Left lung (tissue), 14 donors: ENCODE measurements at places on chromosomes 7 and 10. TPM values are rescaled to one million over a fixed set of nuclear protein-coding genes. Genes with fewer than 3 reads are reported as not detected.

Gene UCN3
- total RNA-seq, result 0.35 TPM

Gene CRYGN
- not detected for total RNA-seq

Gene MYH16
- not detected for total RNA-seq

Gene ASB10
- total RNA-seq, result not detected

Gene CCDC201
- total RNA-seq, result not detected

DNA sequence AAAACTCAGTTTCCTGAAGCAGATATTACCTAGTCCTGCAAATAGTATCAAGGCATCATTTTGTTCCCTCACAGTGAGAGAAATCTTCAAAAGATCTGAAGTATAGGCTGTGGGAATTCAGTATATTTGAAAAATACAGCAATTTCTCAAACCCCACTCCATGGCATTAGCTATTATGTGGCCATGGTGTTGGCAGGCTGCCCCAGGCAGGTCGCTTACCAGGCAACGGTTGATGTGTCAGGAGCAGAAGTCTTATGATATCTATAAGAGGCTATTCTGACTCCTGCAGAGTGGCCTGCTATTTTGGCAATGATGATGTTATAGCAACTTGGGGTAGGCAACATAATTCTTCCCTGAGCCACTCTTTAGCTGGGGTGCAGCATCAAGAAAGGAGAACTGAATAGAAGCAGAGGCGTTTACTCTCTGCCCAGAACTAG lies 187.9 kb downstream of the PLXDC2 start:
- H3K27me3 ChIP-seq, result no peaks in the 10 kb centered on the region
- H3K4me1 ChIP-seq, result peaks cover 12% of the 10 kb centered on the region
- peak overlapping the region; percentile 96 for H3K27ac ChIP-seq
- H3K4me3 ChIP-seq, result no peak overlapping the region
- no peak for DNase-seq

DNA sequence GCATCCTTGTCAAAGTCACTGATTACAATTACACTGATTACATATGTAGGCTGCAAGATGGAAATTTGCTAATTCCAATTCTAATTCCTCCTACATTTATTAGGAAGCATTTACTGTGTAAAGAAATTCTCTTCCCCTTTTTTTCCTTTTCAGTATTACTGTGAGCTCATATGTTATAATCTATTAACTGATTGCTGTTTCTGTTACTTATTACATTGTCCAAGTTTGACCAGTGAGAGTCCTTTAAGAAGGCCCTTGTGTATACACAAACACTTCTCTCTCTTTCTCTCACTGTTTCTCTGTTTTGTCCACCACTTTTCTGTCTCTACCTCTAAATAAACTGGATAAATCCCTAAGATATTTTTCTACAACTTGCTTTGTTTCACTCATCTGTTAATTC lies 31.5 kb downstream of the PHF14 start:
- no peak overlapping the region for H3K27ac ChIP-seq
- no peak for DNase-seq
- no peaks in the 10 kb centered on the region for H3K27me3 ChIP-seq
- no peaks in the 10 kb centered on the region for H3K4me1 ChIP-seq

DNA sequence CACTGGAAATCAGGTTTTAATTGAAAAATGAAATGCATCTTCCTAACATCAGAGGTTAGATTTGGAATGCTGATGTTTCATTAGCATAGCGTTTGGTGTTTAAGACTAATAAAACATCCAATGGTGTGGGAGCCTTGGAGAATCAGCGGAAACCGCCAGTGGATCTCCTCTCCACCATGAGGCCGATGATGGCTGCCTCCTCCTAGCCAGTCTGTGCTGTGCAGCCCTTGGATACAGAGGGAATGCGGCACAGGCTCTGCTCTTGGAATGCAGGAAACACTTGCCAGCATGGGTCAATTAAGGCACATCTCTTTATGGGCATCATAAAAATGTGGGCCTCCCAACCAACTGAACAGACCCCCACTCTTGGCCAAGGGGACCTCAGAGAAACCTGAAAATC lies 259.9 kb downstream of the GLRX3 start:
- H3K4me1 ChIP-seq, result no peaks in the 10 kb centered on the region
- H3K27ac ChIP-seq, result no peak overlapping the region
- no peak overlapping the region for H3K4me3 ChIP-seq
- H3K27me3 ChIP-seq, result no peaks in the 10 kb centered on the region

- no peaks in the 10 kb centered on the region for H3K27me3 ChIP-seq
- no peak overlapping the region for H3K27ac ChIP-seq
- no peak overlapping the region for H3K4me3 ChIP-seq
- no peaks in the 10 kb centered on the region for H3K36me3 ChIP-seq
- peaks cover 35% of the 10 kb centered on the region for H3K4me1 ChIP-seq
- no peak for DNase-seq
Observed at GRCh38 chr10:31037749-31038148, 6.1 kb upstream of the ZNF438 start.

GRCh38 chr7:36871863-36872262 lies 147.6 kb upstream of the AOAH start:
- H3K27ac ChIP-seq, result no peak overlapping the region
- no peaks in the 10 kb centered on the region for H3K36me3 ChIP-seq
- no peak overlapping the region for H3K4me3 ChIP-seq

- no peak overlapping the region for H3K27ac ChIP-seq
- no peaks in the 10 kb centered on the region for H3K36me3 ChIP-seq
- DNase-seq, result no peak
- H3K27me3 ChIP-seq, result peaks cover 67% of the 10 kb centered on the region
- no peak overlapping the region for H3K4me3 ChIP-seq
- H3K4me1 ChIP-seq, result no peaks in the 10 kb centered on the region
Observed at GRCh38 chr10:96468845-96469244, 44.9 kb downstream of the TLL2 start.
